Esophagus squamous epithelium (tissue), 5 donors: ENCODE measurements at places on chromosomes 11 and 22.

DNA sequence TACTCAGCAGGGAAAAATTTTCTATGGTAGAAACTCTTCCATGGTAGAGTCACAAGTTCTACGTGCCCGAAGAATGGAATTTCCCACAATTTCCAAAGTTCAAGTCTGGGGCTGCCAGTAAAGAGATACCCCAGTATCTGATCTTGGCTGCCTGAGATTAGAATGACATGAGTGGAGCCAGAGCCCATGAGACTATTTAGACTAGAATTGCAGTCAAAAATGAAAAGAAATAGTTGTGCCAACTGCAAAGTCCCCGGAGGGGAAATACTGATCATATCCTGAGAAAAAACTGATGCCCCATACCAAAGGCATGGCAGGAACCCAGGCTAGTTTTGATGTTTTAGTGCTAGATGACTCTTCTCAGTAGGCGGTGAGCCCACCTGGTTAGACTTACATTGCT, 11.2 kb downstream of the MAJIN start:
- no peak for DNase-seq

DNA sequence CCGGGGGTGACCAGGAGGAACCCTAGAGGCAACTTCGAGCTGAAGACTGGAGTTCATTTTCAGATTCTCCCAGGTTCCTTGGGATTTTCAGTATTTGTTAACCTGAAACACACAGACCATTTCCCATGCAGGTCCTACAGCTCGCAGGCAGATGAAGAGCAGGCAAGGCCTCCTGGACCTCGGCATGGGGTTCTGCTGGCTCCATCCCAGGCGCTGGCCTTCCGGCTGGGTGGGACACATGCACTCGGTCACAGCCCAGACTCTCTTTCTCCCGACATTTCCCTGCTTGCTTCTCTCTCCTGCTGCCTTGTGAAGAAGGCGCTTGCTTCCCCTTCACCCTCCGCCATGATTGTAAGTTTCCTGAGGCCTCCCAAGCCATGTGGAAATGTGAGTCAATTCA, 15.4 kb upstream of the TTLL12 start:
- no peak for DNase-seq

DNA sequence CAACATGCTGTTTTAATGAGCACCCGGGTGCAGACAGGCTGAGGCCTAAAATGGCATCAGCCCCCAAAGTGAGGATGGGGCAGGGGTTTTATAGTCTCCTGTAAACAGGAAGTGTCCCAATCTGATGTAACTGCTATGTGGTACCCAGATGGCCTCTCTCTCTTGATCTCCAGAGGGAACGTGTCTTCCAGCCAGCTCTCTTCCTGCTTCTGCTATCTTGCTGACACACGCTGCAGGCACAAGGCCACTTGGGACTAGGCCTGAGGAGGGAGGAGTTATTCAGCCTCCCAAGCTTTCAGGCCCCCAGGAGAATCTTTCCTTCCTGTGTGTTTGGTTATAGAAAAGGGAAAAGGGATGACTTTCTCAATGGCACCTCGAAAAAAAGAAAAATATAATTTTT, 11.4 kb upstream of the VSTM5 start:
- no peak for DNase-seq

GRCh38 chr11:64316672-64317324, 561 bp downstream of the TRMT112 start:
- no peak for DNase-seq

DNA sequence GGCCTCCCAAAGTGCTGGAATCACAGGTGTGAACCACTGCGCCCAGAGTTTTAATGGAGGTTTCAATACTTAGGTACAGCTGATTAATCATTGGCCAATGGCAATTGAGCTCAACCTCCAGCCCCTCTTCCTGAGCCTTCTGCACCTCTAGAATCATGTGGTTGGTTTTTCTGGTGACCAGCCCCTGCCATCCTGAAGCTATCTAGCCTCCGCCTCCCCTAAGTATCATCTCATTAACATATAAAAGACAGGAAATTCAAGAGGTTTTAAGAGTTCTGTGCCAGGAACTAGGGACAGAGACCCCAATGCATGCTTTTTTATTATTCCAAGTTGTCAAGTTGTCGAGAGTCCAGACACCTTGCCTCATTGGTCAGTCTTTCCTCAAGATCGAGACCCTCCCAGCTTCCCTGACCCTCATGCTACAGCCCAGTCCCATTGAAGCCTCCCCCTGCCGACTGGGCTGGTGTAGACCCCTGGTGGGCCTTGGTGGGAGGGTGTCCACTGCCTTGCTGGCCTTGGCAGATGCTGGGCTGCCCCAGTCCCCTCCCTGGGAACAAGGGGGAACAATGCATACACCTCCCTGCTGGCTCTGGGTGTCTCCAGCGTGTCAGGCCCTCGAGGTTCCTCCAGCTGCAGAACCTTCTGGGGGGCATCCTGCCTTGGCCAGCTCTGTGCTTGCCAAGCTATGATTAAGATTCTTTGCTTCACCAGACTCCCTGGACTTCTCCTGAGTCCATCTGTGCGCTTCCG, 148.0 kb downstream of the CTTN start:
- no peak for DNase-seq

DNA sequence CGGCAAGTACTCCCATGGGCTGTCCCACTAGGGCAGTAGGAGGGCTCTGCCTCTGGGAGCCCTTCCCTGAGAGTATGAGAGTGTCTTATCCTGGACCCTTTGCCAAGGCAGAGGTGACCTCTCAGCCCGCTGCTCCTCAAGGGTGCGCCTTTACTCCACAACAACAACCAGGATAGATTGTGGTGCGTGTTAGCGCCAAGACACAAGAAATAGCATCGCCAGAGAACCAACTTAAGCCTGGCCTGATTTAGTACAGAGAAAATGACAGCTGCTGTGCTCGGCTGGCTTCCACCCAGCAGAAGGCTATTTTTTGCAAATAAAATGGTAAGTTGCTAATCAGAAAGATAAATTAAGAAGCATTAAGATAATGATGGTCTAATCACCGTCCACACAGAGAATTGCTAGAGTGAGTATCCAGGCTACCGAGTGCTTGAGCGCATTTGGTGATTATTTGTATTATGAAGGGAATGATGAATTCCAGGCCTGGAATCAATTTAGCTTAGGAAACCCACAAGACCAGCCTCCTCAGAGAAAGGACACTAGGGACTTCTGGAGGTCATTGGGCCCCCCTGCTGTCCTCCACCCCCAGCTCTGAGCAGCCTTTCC, 119.8 kb downstream of the PKNOX2 start:
- DNase-seq, result no peak

- DNase-seq, result no peak
These were observed 361.5 kb downstream of the TBC1D22A start for GRCh38 chr22:47123827-47124442.

- no peak for DNase-seq
These were observed 2.3 kb downstream of the CARD18 start for GRCh38 chr11:105137286-105137685.

GRCh38 chr22:42856865-42857704, at the start of gene ARFGAP3:
Gene ARFGAP3, minus strand, starts transcription at chr22:42857273. Its CDS starts 91 bp downstream, at chr22:42857182.
- DNase-seq, result peak; percentile 57

GRCh38 chr11:117223741-117224689, 7.9 kb downstream of the PCSK7 start:
- no peak for DNase-seq

- DNase-seq, result no peak
These were observed 8.0 kb downstream of the POU2AF1 start for GRCh38 chr11:111370902-111371578.

- DNase-seq, result no peak
These were observed 1223.6 kb downstream of the LRRC4C start for GRCh38 chr11:40235841-40236240.

DNA sequence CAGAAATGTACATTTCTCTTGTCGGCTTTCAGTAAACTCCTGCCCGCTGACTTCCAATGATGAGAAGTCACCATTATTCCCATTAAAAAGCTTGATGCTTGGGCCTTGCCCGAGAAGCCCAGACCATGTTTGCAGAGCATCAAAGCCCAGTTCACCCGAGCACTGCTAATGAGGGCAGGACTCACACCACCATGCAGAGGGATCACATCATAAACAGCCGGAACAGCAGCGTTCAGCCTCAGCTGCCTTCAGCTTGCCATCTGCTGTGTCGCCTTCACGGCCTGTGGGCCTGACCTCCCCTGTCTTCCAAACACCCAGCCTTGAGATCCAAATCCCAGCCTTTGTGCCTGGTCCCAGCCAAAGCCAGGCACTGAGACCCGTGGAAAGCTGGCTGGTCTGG, 105.4 kb upstream of the CSNK2A3 start:
- DNase-seq, result no peak

- no peak for DNase-seq
These were observed 44.1 kb downstream of the RBFOX2 start for GRCh38 chr22:35984183-35985175.
